ENCODE measurements at places on chromosomes 6 and 20.

GRCh38 chr6:128033156-128033555 is 132.3 kb upstream of the THEMIS start:
- no peak for DNase-seq

DNA sequence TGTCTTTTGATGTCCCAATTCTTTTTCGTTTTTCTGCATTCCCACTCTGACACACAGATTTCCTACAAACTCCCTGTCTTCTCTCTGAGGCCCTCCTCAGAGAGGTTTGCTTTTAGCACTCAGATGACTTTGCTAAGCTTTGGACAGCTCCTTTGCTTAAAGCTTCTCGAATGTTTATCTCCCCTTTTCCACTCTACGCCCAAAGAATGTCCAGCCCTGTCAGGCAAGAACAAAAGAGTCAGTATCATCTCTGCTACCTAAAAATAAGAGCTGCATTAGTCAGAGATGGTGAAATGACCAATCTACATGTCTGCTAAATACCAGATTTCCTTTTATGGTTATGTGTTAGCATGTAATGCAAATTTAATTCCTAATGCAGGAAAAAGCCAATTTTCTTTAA is 56.8 kb downstream of the PREP start:
- no peak for DNase-seq

DNA sequence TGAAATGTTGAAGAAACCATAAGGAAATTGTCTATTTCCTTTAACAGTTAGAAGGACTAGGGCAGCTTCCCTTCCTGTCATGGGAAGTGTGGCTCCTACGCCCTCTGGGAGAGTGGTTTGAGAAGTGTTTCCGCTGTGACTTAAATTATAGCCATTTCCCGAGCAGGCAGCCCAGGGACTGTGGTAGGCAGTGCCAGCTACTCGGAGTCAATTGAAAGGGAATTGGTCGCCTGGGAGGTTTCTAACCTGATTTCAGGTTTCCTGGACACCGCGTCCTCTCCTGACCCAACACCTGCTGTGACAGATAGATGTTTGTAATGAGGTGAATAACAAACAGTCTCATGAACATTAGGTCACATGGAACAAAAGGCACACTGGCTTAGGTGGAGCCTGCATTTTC is 256.1 kb upstream of the PLCB4 start:
- DNase-seq, result no peak

DNA sequence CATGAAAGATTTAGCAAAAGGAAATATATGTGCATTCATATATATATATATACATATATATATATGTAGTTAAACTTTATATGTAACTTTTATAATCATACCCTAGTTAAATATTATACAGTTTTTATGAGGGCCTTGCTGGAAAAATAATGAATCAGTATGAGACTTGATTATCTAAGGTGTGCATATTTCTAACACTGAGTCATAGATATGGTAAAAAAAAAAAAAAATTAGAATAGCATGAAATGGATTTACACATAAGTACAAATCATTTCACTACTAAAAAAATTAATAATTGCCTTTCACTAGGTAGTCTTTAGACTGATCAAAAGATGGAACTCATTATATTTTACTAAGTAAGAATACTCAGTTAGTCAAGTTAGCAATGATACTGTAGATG is 51.3 kb upstream of the DST start:
- no peak for DNase-seq

DNA sequence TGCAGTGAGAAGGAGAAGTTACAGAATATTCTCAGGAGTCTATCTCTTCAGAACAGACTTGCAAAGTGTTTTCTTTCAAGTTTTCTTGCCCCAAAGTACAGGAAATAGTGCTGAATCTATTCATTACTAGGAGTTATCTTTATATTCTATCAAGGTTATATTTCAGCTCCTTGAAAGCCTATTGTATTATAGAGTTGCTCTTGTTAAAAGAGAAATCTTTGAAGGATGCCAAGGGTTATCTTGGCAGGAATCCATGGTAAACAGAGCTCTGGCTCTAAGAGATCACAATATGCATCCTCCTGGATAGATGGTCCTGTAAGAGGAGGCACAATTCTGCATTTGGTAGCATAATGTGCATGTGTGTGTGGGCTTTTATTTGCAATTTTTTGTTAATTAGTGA is 21.2 kb upstream of the SNRPB2 start:
- DNase-seq, result no peak

DNA sequence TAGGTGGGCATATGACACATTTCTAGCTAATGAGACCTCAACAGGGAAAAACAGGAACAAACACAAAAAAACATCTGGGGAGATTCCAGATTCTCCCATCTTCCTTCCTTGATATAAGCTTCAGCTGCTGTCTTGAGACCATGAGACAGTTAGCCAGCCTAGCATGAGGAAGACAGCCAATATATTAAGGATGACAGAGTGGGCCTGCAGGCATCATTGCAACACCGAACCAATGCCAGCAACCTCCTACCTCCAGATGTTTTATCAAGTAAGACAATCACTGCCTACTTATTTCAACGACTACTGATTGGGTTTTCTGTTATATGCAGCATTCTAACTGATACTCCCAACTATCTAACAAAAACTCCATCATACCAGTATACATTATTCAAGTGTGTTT is 119.0 kb downstream of the ISM1 start:
- DNase-seq, result no peak

DNA sequence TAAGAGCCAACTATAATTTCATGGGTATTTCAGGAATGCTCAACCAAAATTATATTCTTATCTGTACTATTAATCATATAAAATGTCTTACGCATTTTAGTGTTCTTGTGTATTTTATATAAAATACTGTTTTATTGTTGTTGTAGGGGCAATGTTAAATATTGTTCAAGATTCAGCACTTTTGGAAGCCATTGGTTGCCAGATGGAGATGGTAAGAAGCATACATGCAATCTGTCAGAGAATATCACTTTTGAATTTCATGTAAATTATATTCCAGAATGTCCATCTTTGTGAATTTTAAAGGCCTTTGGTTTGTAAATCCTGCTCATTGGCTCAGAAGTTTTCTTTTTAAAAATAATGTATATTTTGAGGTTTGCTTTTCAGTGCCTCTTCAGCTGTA is 50.0 kb upstream of the ADIG start:
- DNase-seq, result no peak

DNA sequence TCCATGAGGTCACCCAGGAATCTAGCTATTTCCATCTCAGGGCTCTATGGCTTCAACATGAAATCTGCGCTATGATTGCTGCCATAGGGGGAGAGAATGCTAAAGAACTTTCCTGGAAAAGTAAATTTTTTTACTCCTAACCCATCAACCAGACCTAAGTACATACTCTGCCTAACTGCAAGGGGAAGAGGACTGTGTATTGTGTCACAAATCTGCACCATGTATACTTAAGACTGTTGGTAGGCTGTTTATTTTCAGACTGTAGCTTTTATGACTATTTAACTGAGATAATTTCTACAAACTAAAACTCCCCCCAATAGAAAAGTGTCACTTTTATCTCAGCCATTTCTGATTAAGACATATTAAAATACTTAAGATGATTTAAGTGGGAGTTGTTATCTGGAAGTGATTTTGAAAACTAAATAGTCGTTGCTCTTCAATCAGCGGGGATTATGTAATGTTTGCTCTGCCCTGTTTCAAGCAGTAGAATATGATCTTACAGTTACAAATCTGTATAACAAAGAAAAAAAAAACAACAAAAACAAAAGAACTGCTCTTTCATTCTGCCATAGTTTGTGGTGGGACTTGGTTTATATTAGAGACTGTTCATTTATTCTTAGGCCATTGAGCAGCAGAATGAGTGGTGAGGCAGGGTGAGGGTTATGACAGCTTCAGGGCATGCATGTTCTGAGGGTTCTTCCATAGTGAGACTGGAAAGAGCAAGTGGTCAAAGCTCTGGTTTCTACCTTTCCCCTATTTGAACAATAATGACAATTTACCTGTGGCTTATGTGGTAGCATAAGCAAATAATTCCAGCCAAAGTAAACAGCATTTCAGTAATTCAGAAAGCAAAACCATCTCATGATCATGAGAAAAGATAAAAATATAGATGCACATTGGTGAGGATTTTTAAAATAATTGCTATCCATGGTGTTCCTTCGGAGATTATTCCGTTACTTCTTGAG is 126.3 kb upstream of the CEP162 start:
- no peak for DNase-seq

- DNase-seq, result no peak
Measured at GRCh38 chr20:17558154-17558940, 11.5 kb upstream of the DSTN start.

GRCh38 chr20:18543932-18544331 is 23.3 kb upstream of the SMIM26 start:
- DNase-seq, result no peak

GRCh38 chr6:169183233-169183632 is 70.4 kb downstream of the THBS2 start:
- no peak for DNase-seq

- DNase-seq, result no peak
Measured at GRCh38 chr20:23207826-23208540, 121.9 kb upstream of the CD93 start.

DNA sequence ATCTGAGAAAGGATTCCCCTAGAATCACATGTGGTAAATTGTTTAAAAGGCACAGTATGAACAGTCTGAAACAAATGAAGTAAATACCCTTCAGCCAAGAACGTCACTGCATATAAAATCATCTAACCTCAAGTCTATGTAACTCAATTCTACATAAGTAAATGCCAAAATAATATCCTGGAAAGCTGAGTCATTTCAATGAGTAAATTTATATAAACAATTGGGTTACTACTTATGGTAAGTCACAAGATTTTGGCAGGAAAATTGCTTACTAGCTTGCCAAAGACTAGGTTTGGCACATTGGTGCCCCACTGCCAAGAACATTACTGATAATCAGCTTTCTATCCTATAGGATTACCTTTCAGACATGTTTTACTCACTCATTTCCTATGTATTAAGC is 8.4 kb downstream of the GMDS start:
- no peak for DNase-seq

DNA sequence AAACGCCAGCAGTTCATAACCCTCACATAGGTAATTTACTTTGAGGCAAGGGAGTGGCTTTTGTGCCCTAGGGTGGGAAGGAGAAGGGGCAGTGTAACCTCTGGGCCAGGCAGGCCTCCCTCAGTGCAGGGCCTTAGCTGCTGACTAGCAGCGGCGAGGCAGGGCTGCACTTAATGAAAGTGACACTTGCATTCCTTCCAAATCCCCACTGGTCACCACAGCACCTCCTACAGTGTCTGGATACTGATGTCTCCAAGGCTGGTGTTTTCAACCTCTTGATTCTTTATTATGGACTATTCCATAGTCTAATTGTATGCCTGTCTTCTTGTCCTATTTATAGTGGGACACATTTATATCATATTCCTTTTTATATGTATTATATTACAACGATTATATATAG is 152.7 kb downstream of the LY86 start:
- DNase-seq, result peak; percentile 27

GRCh38 chr6:1894954-1895353 is 285.2 kb downstream of the FOXC1 start:
- DNase-seq, result no peak

DNA sequence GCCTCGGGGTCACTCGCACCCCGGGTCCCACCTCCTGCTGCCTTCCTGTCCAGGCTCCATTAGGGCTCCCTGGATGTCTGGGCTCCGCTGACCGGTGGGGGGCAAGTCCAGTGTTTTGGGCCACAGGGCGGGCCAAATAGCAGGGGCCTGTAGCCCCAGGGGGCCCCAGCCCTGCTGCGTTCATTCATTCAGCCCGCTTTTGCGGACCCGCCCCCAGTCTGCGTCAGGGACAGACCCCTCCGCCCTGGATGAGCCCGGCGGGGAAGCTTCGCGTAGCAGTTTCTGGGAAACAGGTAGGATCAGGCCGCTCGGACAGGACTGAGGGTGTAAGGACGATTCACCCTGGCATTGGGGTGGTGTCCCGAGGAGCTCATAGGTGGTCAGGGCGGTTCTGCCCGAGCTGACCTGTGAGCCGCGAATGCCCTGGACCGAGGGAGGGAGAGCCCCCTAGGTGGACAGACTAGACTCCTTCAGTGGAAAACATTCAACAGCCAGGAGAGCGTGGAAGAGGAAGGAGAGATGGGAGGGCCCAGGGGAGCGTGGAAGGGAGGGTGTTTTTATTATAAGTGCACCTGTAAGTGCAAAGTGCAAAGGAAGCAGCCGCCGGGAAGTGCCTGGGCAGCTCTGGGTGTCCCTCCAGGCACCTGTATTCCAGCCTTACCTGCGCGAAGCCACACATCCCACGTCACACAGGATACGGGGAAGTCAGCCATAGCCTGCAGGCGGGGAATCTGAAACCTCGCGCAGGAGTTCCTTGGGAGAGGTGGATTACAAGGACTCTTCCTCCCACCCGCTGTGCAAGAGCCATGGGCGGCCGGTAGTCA is 662 bp downstream of the ENTPD6 start:
- peak; percentile 56 for DNase-seq

DNA sequence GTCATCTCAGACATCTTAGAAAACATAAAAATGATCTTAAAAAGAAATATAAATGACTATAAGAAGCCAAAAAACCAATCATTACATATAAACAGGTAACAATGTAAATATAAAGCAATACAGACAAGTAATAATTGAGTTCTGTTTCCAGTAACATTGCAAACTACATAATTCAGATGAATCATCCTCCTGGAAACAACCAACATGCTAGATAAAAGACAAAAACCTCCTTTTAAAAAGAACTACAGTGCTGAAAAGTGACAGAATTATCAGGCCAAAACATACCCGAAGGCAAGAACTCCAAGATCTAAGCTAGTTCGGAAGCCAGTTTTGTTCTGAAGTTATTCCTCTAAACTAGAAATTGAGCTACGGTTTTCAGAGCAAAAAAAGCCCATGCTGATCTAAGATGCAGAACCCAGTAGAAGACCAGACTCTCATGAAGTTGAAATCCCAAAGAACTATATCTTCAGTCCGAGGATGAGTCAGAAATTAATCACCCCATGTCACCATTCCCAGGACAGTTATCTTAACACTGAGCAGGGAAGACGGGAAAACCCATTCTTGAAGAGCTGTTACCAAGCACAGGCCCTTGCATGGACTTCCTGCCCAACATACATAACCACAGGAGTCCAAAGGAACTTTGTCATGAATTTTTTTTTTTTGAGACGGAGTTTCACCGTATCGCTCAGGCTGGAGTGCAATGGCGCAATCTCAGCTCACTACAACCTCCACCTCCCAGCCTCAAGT is 9.8 kb downstream of the PGM3 start:
- DNase-seq, result no peak

GRCh38 chr20:56458206-56458821 is 10.1 kb upstream of the RTF2 start:
- no peak for DNase-seq

GRCh38 chr20:44174996-44175765 is 11.8 kb downstream of the JPH2 start:
- no peak for DNase-seq
